ENCODE measurements at places on chromosomes 7 and 10. TPM values are rescaled to one million over a fixed set of nuclear protein-coding genes. Genes with fewer than 3 reads are reported as not detected.

The DCLRE1C gene
- 6.6 TPM for total RNA-seq

The ADAM8 gene
- total RNA-seq: 2.7 TPM

The GIMAP8 gene
- not detected for total RNA-seq

The POMZP3 gene
- total RNA-seq: 21.8 TPM

The SKIDA1 gene
- total RNA-seq: 1.2 TPM

The GPRIN2 gene
- 33.0 TPM for total RNA-seq
